ENCODE measurements at places on chromosomes 7 and 10.

DNA sequence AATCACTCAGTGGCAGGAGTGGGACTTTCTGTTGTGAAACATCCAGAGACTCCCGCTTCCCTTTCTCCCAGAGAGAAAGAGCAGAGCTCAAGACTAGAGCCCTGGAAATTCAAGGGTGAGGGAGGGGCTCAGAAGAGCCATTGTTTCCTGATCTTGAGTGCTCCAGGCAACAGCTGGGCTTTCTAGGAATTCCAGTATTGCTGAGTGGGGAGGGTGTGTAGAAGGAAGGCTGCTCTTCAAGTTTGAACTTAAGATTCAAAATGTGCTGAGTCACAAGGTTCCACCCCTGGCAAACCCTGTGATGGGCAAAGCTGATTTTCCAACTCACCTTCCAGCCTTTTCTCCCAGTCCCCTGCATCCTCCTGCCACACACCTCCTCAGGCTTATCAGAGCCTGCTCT lies 42.3 kb upstream of the MSRB2 start:
- H3K36me3 ChIP-seq: no peaks in the 10 kb centered on the region
- no peak overlapping the region for H3K4me3 ChIP-seq
- no peak overlapping the region for H3K27ac ChIP-seq
- H3K27me3 ChIP-seq: peaks cover 3% of the 10 kb centered on the region
- no peaks in the 10 kb centered on the region for H3K4me1 ChIP-seq

- H3K4me1 ChIP-seq: peaks cover 30% of the 10 kb centered on the region
- H3K4me3 ChIP-seq: no peak overlapping the region
- no peaks in the 10 kb centered on the region for H3K27me3 ChIP-seq
Measured at GRCh38 chr10:497289-497688, 192.2 kb downstream of the DIP2C start.

- H3K27me3 ChIP-seq: no peaks in the 10 kb centered on the region
- peaks cover 2% of the 10 kb centered on the region for H3K36me3 ChIP-seq
- DNase-seq: no peak
- H3K4me3 ChIP-seq: no peak overlapping the region
- no peak overlapping the region for H3K27ac ChIP-seq
- no peaks in the 10 kb centered on the region for H3K4me1 ChIP-seq
Measured at GRCh38 chr7:23385140-23385539, 85.2 kb downstream of the IGF2BP3 start.

- DNase-seq: no peak
- H3K27me3 ChIP-seq: no peaks in the 10 kb centered on the region
- H3K27ac ChIP-seq: no peak overlapping the region
- H3K4me3 ChIP-seq: no peak overlapping the region
Measured at GRCh38 chr10:117955176-117955575, 91.6 kb downstream of the RAB11FIP2 start.

- no peak overlapping the region for H3K27ac ChIP-seq
- no peaks in the 10 kb centered on the region for H3K36me3 ChIP-seq
- H3K27me3 ChIP-seq: peaks cover 6% of the 10 kb centered on the region
- no peaks in the 10 kb centered on the region for H3K4me1 ChIP-seq
- DNase-seq: no peak
Measured at GRCh38 chr7:64753032-64753431, 41.2 kb upstream of the ZNF138 start.

GRCh38 chr10:131806646-131807317 lies 94.0 kb upstream of the PPP2R2D start:
- H3K4me1 ChIP-seq: 0 out of 2 replicates have a peak, but pooled peaks cover 4% of the 10 kb centered on the region
- no peaks in the 10 kb centered on the region for H3K36me3 ChIP-seq
- H3K4me3 ChIP-seq: no peak overlapping the region
- peaks cover 1% of the 10 kb centered on the region for H3K27me3 ChIP-seq
- H3K27ac ChIP-seq: no peak overlapping the region

- no peaks in the 10 kb centered on the region for H3K27me3 ChIP-seq
- DNase-seq: no peak
- no peak overlapping the region for H3K4me3 ChIP-seq
- no peaks in the 10 kb centered on the region for H3K4me1 ChIP-seq
- H3K36me3 ChIP-seq: no peaks in the 10 kb centered on the region
Measured at GRCh38 chr7:26937939-26938623, 73.7 kb upstream of the SKAP2 start.

DNA sequence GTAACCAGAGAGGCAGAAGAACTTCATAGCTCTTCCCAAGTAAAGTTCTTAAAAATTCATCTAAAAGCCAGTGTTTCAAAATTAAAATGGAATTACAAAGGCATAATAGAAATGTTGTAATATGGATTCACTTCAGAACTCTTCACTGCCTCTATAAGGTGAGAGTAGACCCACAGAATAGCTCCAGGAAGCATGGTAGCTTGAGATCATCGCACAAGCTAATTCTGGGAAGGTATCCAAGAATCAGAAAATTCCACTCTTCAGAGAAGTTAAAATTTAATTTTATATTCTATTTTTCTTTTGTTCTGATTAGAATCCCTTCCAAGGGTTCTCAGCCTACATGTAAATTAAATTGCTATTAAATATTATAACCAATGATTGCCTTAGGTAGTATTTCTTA lies 1.5 kb upstream of the DHX32 start:
- H3K27ac ChIP-seq: no peak overlapping the region
- peaks cover 12% of the 10 kb centered on the region for H3K4me1 ChIP-seq
- H3K36me3 ChIP-seq: no peaks in the 10 kb centered on the region
- H3K4me3 ChIP-seq: no peak overlapping the region
- no peak for DNase-seq

GRCh38 chr7:21175714-21176113 lies 252.2 kb upstream of the SP4 start:
- H3K4me3 ChIP-seq: no peak overlapping the region
- H3K36me3 ChIP-seq: no peaks in the 10 kb centered on the region
- DNase-seq: no peak
- H3K27ac ChIP-seq: no peak overlapping the region
- no peaks in the 10 kb centered on the region for H3K27me3 ChIP-seq
- H3K4me1 ChIP-seq: no peaks in the 10 kb centered on the region

DNA sequence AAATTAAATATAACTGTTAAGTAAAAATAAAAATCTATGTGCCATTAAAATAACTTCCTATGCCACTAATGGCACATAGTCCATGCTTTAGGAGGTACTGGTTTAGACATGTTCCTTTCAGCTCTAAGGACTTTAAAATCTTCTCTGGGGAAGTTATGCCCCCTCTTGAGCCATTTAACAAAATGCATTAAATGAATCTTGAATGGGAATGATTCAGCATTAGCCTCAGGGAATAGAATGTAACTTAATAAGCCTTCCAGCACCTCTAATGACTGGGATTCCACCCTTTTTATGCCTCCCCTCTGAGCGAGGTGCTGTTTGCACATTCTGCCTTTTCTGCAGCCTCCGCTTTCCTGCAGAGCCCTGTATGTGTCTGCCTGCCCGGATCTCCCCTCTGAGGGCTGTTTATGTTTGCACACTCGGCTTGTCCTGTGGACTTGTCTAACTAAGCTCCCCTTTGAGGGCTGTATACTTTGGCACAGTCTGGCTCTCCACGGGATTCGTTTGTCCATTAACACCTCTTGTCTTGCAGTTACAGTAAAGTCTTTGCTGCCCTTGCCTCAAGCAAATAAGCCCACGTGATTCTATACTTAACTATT lies 108.4 kb upstream of the HPS1 start:
- H3K36me3 ChIP-seq: no peaks in the 10 kb centered on the region
- no peak overlapping the region for H3K4me3 ChIP-seq
- H3K4me1 ChIP-seq: no peaks in the 10 kb centered on the region
- no peak for DNase-seq
- H3K27ac ChIP-seq: no peak overlapping the region
- H3K27me3 ChIP-seq: no peaks in the 10 kb centered on the region

DNA sequence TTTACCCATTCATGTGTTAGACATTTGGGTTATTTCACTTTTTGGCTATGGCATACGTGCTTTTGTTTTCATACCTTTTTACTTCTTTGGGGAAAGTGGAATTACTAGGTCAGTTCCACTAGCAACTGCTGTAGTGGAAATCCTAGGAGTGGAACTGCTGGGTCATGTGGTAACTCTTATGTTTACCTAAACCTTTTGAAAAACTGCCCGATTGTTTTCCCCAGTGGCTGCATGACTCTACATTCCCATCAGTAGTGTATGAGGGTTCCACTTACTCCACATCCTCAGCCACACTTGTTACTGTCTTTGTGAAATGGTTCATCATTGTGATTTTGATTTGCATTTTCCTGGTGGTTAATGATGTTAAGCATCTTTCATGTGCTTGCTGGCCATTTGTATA lies 82.3 kb downstream of the TAX1BP1 start:
- DNase-seq: no peak
- no peaks in the 10 kb centered on the region for H3K4me1 ChIP-seq
- H3K36me3 ChIP-seq: peaks cover 2% of the 10 kb centered on the region
- H3K4me3 ChIP-seq: no peak overlapping the region
- no peak overlapping the region for H3K27ac ChIP-seq

DNA sequence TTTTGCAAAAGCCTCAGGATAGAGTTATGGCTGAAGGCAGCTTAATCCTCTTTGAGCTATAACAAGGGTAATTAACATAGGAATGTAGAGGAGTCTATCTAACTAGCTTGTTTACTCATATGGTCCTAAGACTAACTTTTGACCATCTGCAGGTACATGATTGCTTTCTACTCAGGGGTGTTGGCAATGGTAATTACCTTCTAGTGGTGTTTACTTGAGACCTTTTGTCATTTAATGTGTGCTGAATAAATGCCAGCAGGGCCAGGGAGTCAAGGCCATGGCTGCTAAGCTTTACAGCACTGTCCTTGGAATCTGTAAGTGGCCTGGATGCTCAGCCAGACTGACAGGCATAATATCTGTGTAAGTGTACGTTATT lies 1325.0 kb downstream of the XPNPEP1 start:
- H3K27me3 ChIP-seq: no peaks in the 10 kb centered on the region
- peak; percentile 28 for DNase-seq
- no peak overlapping the region for H3K4me3 ChIP-seq
- no peak overlapping the region for H3K27ac ChIP-seq

- H3K4me1 ChIP-seq: 0 out of 2 replicates have a peak, but pooled peaks cover 4% of the 10 kb centered on the region
- H3K36me3 ChIP-seq: no peaks in the 10 kb centered on the region
- H3K27ac ChIP-seq: no peak overlapping the region
- H3K27me3 ChIP-seq: no peaks in the 10 kb centered on the region
- no peak for DNase-seq
- no peak overlapping the region for H3K4me3 ChIP-seq
Measured at GRCh38 chr10:19250546-19250945, 201.9 kb downstream of the MALRD1 start.

- H3K4me1 ChIP-seq: peaks cover 40% of the 10 kb centered on the region
- peak; percentile 85 for DNase-seq
- H3K27ac ChIP-seq: peak overlapping the region; percentile 56
- H3K4me3 ChIP-seq: peak overlapping the region; percentile 20
- H3K36me3 ChIP-seq: no peaks in the 10 kb centered on the region
Measured at GRCh38 chr10:34297541-34298345, 517.4 kb downstream of the PARD3 start.

DNA sequence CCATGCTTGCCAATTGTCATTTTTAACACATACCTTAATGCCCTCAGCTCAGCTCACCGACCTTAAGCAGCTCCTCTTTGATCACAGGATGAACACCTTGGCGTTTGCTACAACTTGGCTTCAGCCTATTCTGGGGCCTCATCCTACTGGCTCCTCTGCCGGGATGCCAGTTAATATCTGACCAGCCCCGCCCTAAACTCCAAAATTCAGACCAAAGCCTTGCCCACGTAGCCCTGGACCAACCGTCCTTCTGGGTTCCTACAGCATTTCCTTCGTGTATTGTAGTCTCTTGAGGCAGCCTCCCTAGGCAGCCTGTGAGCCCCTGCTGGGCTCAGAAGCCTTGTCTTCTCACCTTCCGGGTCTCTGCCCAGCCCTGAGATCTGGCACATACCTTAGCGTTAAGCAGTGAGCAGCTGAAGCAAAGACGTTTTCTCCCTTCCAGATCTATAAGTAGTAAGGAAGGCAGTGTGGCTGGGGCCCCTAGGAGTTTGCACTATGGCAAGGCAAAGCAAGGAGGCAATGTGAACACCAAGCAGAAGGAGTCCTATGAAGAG lies 836 bp downstream of the ENO4 start:
- H3K4me1 ChIP-seq: no peaks in the 10 kb centered on the region
- no peak overlapping the region for H3K27ac ChIP-seq
- no peaks in the 10 kb centered on the region for H3K36me3 ChIP-seq
- peaks cover 36% of the 10 kb centered on the region for H3K27me3 ChIP-seq

GRCh38 chr7:105803429-105803736 lies 73.0 kb downstream of the ATXN7L1 start:
- DNase-seq: no peak
- no peak overlapping the region for H3K4me3 ChIP-seq
- no peaks in the 10 kb centered on the region for H3K36me3 ChIP-seq

- no peak overlapping the region for H3K27ac ChIP-seq
- H3K4me3 ChIP-seq: no peak overlapping the region
- H3K36me3 ChIP-seq: no peaks in the 10 kb centered on the region
- peaks cover 9% of the 10 kb centered on the region for H3K27me3 ChIP-seq
- no peaks in the 10 kb centered on the region for H3K4me1 ChIP-seq
Measured at GRCh38 chr10:31778627-31779026, 150.0 kb downstream of the ARHGAP12 start.

DNA sequence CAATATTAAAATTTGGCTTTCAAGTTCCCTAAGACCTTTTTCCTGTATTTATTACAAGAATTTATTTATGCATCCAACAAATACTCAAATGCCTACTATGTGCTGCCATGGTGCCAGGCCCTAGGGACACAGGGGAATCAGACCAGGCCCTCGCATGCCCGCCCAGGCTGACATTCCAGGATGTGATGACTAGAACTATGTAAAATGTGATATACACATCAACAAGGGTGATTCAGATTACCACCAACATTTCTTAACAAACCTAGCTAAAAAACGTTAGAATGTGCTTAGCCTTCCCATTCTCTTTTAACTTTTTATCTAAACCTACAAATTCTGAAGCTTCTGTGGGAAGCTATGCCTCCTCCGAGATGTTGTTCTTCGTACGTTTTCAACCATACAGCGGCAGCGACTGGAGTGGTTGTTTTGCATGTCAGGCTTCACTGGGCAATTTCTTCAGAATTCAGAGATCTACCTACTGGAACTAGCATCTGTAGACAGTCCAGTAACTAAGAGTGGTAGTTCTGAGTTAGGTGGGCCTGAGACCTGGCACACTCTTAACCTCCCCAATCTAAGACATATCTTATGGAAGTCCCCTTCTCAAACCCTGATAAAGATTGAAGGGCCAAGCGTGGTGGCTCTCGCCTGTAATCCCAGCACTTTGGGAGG lies 22.1 kb downstream of the GNA12 start:
- no peak overlapping the region for H3K4me3 ChIP-seq
- peak overlapping the region; percentile 76 for H3K27ac ChIP-seq
- DNase-seq: no peak
- no peaks in the 10 kb centered on the region for H3K27me3 ChIP-seq
- H3K36me3 ChIP-seq: peaks cover 6% of the 10 kb centered on the region

GRCh38 chr7:102451371-102452054 lies 13.2 kb downstream of the ALKBH4 start:
- peak; percentile 67 for DNase-seq
- H3K36me3 ChIP-seq: no peaks in the 10 kb centered on the region
- H3K4me3 ChIP-seq: peak overlapping the region; percentile 44
